ENCODE measurements at places on chromosomes 12 and 14. TPM values are rescaled to one million over a fixed set of nuclear protein-coding genes. Genes with fewer than 3 reads are reported as not detected.

SLC39A2 gene
- not detected for total RNA-seq

ANKS1B gene
- 1.5 TPM for total RNA-seq

SLC10A1 gene
- total RNA-seq = not detected

EIF2B1 gene
- 117 TPM for total RNA-seq

HOXC9 gene
- 9.6 TPM for total RNA-seq

SLC38A4 gene
- total RNA-seq = 4.1 TPM

KLRG1 gene
- 1.0 TPM for total RNA-seq

Data from myocyte (in vitro differentiated cells).